ENCODE measurements at places on chromosomes 6 and 20.

- no peak for DNase-seq
Observed at GRCh38 chr6:1515280-1515679, 94.4 kb upstream of the FOXC1 start.

- no peak for DNase-seq
Observed at GRCh38 chr6:54377776-54378175, 69.5 kb downstream of the TINAG start.

GRCh38 chr20:59600472-59600871, 3.9 kb upstream of the PHACTR3 start:
- DNase-seq = no peak

DNA sequence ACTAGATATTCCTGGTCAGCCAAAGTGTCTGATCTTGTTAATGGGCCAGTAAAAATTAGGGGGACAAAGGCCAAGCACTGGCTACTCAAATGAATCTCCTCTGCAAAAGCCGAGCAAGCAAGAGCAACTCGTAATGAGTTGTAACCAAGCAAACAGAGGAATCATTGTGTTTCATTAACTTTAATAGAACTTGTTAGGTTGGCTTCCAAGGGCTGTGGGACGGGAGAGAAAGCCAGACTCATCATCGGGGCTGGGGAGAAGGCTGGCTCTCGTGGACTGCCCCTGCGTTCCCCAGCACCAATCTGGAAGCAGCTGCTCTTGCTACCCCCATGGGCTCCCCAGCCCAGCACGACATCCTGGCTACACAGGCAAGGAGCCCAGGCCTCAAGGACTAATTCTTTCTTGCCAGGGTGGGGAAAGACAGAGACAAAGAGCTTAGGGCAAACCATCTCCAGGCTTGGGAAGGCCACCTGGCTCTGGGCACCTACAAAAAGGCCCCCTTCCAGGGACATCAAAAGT, 10.5 kb upstream of the SCUBE3 start:
- DNase-seq = no peak

GRCh38 chr6:77231438-77232305, 231.6 kb downstream of the HTR1B start:
- DNase-seq = no peak

- DNase-seq = no peak
Observed at GRCh38 chr6:44022296-44022661, 105.0 kb downstream of the MRPL14 start.

DNA sequence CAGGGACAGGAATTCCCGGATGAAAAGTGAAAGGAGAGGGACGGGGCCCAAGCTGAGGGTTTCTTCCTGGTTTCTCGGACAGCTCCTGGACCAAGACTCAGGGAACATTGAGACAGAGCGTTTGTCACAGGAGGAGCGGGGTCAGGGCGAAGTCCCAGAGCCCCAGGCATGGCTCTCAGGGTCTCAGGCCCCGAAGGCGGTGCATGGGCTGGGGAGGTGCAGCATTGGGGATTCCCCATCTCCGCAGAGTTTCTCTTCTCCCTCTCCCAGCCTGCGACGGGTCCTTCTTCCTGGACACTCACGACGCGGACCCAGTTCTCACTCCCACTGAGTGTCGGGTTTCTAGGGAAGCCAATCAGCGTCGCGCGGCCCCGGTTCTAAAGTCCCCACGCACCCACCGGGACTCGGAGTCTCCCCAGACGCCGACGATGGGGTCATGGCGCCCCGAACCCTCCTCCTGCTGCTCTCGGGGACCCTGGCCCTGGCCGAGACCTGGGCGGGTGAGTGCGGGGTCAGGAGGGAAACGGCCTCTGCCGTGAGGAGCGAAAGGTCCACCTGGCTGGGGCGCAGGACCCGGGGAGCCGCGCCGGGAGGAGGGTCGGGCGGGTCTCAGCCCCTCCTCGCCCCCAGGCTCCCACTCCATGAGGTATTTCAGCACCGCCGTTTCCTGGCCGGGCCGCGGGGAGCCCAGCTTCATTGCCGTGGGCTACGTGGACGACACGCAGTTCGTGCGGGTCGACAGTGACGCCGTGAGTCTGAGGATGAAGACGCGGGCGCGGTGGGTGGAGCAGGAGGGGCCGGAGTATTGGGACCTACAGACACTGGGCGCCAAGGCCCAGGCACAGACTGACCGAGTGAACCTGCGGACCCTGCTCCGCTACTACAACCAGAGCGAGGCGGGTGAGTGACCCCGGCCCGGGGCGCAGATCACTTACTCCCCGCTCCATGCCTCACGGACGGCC, 54.6 kb upstream of the POLR1H start:
- no peak for DNase-seq

DNA sequence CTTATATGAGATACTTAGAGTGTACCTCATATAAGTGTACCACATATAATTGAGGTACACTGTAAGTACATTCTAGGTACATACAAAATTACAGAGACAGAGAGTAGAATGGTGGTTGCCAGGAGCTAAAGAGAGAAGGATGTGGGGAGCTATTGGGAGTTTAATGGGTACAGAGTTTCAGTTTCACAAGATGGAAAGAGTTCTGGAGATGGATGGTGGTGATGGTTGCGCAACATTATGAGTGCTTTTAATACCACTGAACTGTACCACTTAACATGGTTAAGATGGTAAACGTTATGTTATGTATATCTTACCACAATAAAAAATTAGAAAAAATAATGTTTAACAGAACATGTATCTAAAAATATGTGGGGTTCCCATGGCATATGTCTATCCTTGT, 69.4 kb downstream of the PRND start:
- no peak for DNase-seq

DNA sequence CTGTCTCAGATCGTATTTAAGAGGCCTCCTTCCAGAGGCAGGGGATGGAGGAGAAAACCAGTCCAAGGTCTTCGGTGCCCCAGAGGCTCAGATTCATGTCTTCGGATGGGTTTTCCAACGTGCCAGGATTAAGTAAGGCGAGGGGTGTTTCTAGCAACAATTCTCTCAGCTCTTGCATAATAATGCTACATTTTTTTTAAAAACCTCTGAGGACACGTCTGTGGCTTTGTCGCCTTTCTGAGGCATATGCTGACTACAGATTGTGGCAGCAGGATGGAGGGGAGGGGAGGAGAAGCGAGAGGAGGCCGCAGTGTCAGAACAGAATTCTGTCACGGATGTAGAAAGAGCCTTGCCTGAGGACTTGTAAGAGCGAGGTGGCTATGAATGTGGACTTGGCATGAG, 17.7 kb upstream of the CCDC167 start:
- DNase-seq = no peak

- DNase-seq = no peak
Observed at GRCh38 chr6:138037009-138037504, 70.2 kb downstream of the PERP start.

DNA sequence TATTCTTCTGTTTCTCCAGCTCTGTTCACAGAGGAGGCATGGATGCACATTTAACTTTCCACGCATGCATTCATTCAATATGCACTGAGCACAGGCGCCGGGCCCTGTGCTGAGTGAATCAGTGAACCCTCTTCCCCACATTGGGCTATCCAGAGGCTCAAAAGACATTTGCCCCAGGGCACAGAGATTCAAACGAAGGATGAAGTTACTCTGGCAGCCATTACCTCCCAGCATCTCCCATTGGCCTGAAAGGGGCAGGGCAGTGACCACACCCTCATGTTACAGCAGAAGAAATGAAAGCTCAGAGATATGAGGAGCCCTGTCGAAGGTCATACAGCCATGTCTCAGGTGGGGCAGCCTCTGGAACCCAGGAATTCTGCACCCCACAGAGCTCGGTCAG, 26.7 kb upstream of the NOL4L start:
- no peak for DNase-seq

DNA sequence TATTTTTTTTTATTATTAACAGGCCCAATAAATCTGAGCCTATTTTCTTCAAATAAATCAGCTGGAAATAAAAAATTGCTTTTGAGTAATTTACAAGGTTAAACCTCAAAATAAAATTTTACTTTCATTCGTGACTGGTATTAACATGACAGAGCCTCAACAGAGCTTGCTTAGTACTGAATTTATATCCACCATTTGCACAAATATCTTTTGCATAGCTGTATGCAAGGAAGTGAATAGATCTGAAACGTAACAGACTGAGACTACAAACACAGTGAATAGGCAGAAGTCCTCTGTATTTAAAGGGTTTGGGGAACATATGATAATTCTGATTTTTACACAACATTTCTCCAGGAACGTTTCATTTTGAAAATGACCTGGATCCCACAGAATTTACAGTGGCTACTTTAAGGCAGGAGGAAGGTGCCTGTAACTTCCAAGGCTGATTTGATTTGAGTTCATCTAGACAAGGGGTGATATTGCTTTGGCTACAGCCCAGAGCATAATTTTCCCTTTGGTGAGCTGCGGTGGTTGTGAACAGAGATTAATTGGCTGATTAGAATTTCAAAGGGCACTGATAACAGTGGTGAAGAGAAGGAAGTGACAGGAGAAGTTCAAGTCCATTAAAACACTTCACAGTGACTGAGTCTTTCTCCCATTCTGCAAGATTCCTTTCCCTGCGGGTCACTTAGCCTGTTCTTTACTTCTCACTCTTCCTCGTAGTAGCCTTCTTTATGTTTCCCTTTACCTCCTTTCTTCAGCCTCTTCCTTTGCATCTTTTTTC, 121.2 kb upstream of the SASH1 start:
- no peak for DNase-seq

GRCh38 chr6:128731249-128732165, 151.4 kb upstream of the LAMA2 start:
- DNase-seq = peak; percentile 56

GRCh38 chr20:20832715-20833114, 120.3 kb upstream of the RALGAPA2 start:
- no peak for DNase-seq

Data from HEK293T (cell line).